ELF-1 (cell line): ENCODE measurements at places on chromosomes 6 and 20.
A peak's percentile ranks its signal among the peaks of the same experiment; 100 is the strongest.

DNA sequence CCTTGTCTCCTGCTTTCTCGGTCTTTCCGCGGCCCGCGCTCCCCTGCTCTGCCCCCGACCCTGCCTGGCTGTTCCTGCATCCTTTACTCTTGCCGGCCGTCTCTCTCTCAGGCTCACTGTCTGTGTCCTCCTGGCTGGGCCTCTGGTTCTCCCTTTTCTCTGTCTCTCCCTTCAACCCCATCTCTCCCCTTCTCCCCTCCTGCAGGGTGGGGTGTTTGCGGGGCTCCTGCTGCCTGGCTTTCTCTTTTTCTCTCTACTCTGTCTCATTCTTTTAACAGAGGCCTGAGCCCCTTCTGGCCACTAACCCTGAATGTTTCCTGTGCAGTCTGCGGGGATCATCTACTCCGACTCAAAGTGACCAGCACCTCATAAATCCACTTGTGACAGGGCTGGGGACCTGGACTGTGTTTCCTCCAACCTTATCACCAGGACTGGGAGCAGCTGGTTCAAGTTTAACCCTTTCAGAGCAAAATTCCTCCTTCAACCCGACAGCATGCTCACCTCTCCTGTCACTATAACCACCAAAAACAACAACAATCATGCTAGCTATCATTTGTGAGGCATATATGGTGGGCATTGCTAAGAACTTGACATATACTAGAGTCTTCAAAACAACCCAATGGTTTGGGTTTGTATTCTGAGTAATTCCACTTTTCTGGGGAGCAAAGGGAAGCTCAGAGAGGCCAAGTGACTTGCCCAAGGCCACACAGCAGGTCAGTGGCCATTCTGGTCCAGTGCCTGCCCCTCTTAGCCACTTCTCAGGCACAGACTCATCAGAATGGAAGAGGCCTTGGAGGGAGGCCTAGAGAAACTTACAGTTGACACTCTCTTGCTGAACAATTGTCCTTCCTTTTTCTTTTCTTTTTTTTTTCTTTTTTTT lies 811 bp upstream of the RSPO4 start:
- DNase-seq = peak; percentile 43

DNA sequence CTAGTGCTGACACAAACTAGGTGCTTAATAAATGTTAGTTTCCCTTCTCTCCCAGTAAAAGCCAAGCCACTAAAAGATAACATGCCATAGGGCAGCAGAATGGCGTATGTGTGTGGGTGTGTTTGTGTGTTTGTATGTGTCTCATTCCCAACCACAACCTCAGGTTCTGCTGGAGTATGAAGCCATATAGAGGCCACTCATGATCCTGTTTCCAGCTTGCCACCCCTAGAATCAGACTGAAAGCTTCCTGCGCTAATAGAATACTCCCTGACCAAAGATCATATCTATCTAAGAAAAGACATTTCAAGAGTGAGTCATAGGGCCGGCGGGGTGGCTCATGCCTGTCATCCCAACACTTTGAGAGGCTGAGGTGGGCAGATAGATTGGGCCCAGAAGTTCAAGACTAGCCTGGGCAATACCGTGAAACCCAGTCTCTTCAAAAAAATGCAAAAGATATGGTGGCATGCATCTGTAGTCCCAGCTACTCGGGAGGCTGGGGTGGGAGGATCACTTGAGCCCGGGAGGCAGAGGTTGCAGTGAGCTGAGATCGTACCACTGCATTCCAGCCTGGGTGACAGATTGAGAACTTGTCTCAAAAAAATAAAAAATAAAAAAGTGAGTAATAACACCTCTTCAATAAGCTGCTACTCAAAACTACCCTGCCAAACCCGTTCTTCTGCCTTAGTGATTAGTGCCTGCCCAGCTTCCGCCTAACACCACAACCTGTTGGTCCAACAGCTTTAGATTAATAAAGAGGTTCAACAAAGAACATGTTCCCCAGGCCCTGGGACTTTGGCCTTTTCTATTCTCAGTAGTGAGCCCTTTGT lies 11.8 kb upstream of the SNRPC start:
- DNase-seq = no peak

DNA sequence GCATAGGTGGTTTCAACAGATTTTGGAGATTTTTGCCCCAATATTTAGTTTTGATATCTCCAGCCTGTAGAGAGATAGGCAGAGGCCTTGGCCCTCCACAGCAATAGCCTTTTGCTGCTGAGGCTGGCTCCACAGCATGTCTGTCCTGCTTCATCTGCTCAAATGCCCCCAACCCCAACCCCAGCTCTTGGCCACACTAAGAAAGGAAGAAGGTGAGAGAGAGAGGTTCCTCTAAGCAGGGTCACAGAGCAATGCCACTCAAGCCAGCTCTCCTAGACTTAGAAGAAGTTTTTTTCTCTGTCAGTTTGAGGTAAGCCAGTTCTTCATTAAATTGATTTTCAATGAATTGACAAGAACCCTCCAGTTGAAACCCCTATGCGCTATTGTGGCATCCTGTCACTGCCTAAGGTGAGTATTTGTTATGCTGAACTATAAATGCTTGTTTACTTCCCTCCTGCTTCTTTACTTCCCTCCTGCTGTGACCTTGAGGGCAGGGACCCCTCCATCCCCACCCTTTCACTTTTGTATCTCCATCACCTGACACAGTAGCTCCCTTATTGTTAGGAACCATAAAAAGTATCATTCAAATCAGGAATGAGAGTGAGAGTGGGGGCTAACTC lies 366.2 kb upstream of the CNR1 start:
- DNase-seq = no peak

GRCh38 chr6:43718387-43719105 lies 31.0 kb upstream of the MRPS18A start:
- DNase-seq = no peak

DNA sequence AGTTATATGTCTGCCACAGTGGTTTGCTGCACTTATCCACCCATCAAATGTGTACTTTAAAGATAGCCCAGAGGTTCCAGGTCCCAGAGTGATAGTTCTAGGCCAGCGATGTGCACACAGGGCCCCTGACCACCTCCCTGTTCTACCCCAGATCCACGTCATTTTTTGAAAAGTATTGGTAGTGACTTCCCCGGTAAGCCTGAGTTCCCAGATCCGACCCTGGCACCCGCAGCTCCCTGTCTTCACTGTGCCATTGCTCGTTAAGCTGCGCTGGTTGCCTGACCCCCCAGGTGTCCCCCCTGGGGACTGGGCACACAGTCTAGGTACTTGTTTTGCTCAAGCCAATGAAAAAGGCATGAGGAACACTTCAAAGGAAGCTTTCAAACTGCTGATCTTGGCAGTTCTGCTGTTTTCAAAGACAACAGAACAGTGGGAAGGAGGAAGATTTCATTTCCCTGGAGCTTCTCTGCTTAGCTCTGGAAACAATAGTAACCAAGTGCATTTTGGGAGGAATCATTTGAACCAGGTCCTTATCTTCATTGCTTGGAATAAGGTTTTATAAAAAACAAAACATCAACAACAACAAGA lies 116.3 kb upstream of the TAB2 start:
- peak; percentile 19 for DNase-seq

DNA sequence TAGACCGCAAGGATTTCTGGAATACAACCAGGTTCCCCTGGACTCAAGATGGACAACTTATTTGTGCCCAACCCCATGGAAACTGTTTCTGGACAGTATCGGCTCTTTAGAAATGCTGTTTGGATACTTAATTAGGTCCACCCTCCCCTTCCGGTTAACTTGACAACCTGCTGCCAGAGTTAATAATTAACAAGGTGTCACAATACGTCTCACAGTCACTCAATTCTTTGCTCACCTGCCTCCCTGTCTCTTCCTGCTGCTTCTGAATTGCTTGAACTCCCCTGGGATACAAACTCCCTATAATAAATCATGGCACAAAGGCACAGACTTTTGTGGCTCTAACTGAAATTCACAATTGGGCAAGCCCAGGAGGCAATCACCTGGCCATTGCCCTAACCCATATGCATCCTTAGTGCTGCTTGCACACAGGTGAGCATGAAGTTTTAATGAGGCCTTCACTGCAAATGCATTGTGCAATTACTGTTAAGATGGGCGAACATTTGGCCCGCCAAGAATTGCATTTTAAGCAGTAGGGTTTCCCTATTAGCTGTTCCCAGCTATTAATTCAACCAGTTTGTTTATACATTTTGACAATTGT lies 504.4 kb upstream of the NOX3 start:
- DNase-seq = no peak

GRCh38 chr20:58645412-58645968 lies 5.6 kb upstream of the STX16 start:
- no peak for DNase-seq

DNA sequence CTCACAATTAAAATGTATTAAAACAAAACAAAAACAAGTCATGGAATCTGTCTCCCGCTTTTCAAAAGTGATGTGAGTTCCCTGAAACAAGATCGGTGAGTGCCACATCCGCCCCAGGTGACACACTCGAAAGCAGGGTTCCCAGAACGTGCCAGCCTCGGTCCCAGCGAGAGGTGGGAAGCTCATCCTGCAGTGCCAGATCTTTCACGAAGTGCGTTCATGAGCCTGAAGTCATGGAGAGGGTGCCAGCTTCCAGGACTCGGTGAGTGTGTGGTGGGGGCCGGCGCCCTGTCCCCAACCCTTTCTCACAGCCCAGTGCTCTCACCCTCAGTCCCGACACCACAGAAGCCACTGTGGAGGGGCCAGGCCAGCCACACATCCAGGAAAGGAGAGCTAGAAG lies 127.4 kb downstream of the WDR27 start:
- DNase-seq = no peak

GRCh38 chr20:9021699-9022098 lies 47.2 kb upstream of the PLCB4 start:
- peak; percentile 33 for DNase-seq
